ENCODE measurements at places on chromosomes 3 and 15.

GRCh38 chr15:80180986-80181385 is 28.2 kb downstream of the FAH start:
- DNase-seq = no peak

GRCh38 chr3:187027531-187028278 is 97.4 kb downstream of the ST6GAL1 start:
- DNase-seq = no peak

GRCh38 chr3:69205385-69205784 is 83.0 kb upstream of the LMOD3 start:
- DNase-seq = no peak

DNA sequence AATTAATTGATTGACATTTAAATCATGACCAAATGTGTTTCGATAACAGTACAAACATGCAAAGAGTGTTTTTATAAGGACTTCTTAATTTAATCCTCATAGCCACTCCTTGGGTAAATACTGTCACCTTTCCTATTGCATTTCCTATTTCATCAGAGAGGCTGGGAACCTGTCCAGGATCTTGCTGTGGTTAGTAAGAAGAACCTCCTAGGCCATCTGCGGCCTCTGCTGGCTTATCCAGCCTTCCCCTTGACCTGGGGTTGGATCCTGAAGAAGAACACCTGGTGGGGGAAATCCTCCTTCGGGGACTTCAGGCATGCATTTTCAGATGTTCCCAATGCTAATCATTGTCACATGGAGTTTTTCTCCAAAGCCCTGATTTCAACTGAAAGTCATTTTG is 25.5 kb downstream of the GLDN start:
- DNase-seq = no peak

- no peak for DNase-seq
Observed at GRCh38 chr15:50065279-50065678, 53.8 kb downstream of the ATP8B4 start.
